ENCODE measurements at places on chromosomes 5 and 9. TPM values are rescaled to one million over a fixed set of nuclear protein-coding genes. Genes with fewer than 3 reads are reported as not detected.

The SLC6A3 gene
- polyA plus RNA-seq = not detected

The PCDHA3 gene
- 3.8 TPM for polyA plus RNA-seq

The PCDHGB4 gene
- 2.1 TPM for polyA plus RNA-seq

The SGCD gene
- polyA plus RNA-seq = 4.5 TPM

The PCDHB3 gene
- 3.7 TPM for polyA plus RNA-seq

The TEX48 gene
- polyA plus RNA-seq = not detected

The ZNG1F gene
- 47.8 TPM for polyA plus RNA-seq

The GRM6 gene
- polyA plus RNA-seq = 0.05 TPM

The ARL10 gene
- 1.1 TPM for polyA plus RNA-seq

The PRELID1 gene
- 44.8 TPM for polyA plus RNA-seq

The PCDHGA12 gene
- 3.6 TPM for polyA plus RNA-seq

The LHX6 gene
- 0.15 TPM for polyA plus RNA-seq

The ROR2 gene
- polyA plus RNA-seq = not detected

The FAM221B gene
- polyA plus RNA-seq = not detected

Measured in Purkinje cell (primary cell).